Activated CD8-positive, alpha-beta T cell treated with anti-CD3 and anti-CD28 coated beads, Interleukin-2, amount 10 ng/mL, durations not matched to agents 7 days and 5 days (primary cell): ENCODE measurements at places on chromosomes 1 and 21. TPM values are rescaled to one million over a fixed set of nuclear protein-coding genes. Genes with fewer than 3 reads are reported as not detected.

DNA sequence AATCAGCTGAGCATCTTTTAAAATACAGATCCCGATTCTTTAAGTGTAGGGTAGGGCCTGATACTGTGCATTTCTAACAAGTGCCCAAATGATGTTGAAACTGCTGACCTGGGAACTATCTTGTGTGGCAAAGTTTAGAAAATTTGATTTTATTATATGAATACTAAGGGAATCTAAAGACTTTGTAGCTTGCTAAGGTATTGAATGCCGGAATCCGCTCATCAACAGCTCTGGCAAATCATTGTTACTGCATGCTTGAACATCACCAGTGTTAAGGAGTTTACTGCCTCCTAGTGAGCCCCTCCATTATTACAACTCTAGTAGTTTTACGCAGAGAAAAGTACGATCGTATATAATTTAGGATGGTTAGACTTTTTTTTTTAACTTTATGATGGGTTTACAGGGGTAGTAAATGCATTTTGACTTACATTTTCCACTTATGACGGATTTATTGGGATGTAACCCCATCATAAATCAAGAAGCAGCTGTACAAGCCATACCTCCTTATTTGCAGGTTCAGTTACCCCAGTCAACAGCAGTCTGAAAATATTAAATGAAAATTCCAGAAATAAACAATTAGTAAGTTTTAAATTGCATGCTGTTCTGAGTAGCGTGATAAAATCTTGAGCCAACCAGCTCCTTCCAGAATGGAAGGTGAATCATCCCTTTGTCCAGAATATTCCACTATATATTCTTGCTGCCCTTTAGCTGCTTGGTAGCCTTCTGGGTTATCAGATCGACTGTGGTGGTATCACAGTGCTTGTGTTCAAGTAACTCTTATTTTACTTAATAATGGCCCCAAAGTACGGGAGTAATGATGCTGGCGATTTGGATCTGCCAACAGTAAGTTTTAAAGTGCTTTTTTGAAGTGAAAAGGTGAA is 892 bp downstream of the TYW3 start:
- no peaks in the 10 kb centered on the region for H3K27me3 ChIP-seq
- peak overlapping the region; percentile 99 for H3K27ac ChIP-seq
- H3K4me1 ChIP-seq: peaks cover 25% of the 10 kb centered on the region
- H3K4me3 ChIP-seq: peak overlapping the region; percentile 91
- peaks cover 19% of the 10 kb centered on the region for H3K36me3 ChIP-seq

- H3K4me3 ChIP-seq: no peak overlapping the region
- DNase-seq: no peak
- H3K36me3 ChIP-seq: no peaks in the 10 kb centered on the region
- H3K27ac ChIP-seq: no peak overlapping the region
- H3K4me1 ChIP-seq: no peaks in the 10 kb centered on the region
- H3K27me3 ChIP-seq: no peaks in the 10 kb centered on the region
These were observed 599.4 kb downstream of the LTN1 start for GRCh38 chr21:28393279-28393678.

The RPS27 gene
- total RNA-seq: 1,866 TPM

GRCh38 chr1:18324246-18324645 is 156.5 kb upstream of the KLHDC7A start:
- no peak overlapping the region for H3K4me3 ChIP-seq
- H3K36me3 ChIP-seq: no peaks in the 10 kb centered on the region
- no peaks in the 10 kb centered on the region for H3K4me1 ChIP-seq
- no peaks in the 10 kb centered on the region for H3K27me3 ChIP-seq

The OR14A16 gene
- total RNA-seq: not detected

The ADORA1 gene
- not detected for total RNA-seq

The ATP1A1 gene
- total RNA-seq: 203 TPM

GRCh38 chr1:25769625-25770383 is 30.2 kb upstream of the SELENON start:
- peaks cover 33% of the 10 kb centered on the region for H3K4me1 ChIP-seq
- H3K4me3 ChIP-seq: no peak overlapping the region
- H3K36me3 ChIP-seq: peaks cover 25% of the 10 kb centered on the region
- no peak overlapping the region for H3K27ac ChIP-seq
- H3K27me3 ChIP-seq: peaks cover 6% of the 10 kb centered on the region

The IL20 gene
- not detected for total RNA-seq

GRCh38 chr1:229156872-229157271 is 114.0 kb upstream of the RAB4A start:
- peaks cover 20% of the 10 kb centered on the region for H3K4me1 ChIP-seq
- H3K27ac ChIP-seq: no peak overlapping the region
- peaks cover 2% of the 10 kb centered on the region for H3K36me3 ChIP-seq
- no peak for DNase-seq

DNA sequence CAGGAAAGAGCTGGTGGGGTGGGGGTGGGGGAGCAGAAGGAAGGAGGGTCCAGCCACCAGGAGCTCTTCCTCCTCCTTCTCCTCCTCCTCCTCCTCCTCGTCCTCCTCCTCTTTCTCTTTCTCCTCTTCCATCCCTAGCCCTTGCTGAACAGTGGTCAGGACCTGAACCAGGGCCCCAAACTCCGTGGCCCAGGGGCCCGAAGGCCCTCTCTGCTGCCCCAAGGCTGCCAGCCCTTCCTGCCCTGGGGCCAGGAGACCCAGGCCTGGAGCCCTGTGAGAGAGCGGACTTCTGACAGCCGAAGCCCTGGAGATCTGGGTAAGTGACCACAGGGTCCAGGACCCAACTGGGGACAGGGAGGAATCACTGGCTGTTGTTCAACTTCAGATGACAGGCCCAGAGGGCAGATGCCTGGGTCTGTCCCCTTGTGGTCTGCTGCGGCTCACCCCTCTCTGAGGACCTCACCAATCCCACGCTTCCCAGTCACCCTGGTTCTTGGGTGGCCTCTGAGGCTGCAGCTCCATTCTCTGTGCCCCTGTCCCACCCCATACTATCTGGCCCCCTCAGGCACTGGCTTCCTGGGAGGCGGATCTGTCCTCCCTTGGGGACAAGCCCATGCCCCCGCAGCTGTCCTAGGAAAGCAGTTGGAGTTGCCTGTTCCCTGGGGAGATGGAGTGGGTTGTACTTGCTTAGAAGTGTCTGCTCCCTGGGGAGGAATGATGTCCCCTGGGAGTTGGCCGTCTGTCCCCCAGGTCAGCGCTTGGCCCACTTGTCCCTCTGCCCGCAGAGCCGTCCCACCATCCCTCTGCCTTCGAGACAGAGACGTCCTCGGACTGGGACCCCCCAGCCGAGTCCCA is 51.8 kb downstream of the VWA5B1 start:
- no peaks in the 10 kb centered on the region for H3K36me3 ChIP-seq
- no peaks in the 10 kb centered on the region for H3K4me1 ChIP-seq
- no peak overlapping the region for H3K4me3 ChIP-seq
- H3K27me3 ChIP-seq: peaks cover 29% of the 10 kb centered on the region
- H3K27ac ChIP-seq: no peak overlapping the region

DNA sequence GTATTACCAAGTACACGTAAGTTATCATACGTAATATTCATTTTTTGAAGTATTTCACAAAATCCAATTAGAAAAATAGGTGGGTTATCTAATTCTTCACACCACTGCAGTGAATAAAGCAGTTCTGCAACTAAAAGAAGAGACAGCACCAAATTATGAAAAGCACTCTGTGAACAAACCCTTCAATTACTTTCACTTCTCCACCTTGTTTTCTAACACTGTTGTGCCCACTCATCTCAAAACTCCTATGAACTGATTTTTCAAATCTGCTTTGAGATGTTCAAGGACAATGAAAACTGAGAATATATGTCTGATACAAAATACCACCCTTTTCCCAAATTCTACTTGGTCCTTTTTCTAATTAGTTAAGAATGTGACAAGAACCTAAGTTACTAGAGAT is 39.4 kb downstream of the LTN1 start:
- H3K27me3 ChIP-seq: no peaks in the 10 kb centered on the region
- H3K36me3 ChIP-seq: peaks cover 54% of the 10 kb centered on the region
- H3K4me3 ChIP-seq: no peak overlapping the region
- H3K4me1 ChIP-seq: peaks cover 5% of the 10 kb centered on the region

GRCh38 chr1:212595229-212595628 is 13.3 kb upstream of the ATF3 start:
- H3K4me1 ChIP-seq: peaks cover 26% of the 10 kb centered on the region
- peaks cover 5% of the 10 kb centered on the region for H3K36me3 ChIP-seq
- no peak overlapping the region for H3K4me3 ChIP-seq
- H3K27me3 ChIP-seq: peaks cover 25% of the 10 kb centered on the region

- no peaks in the 10 kb centered on the region for H3K27me3 ChIP-seq
- H3K27ac ChIP-seq: no peak overlapping the region
- peaks cover 74% of the 10 kb centered on the region for H3K4me1 ChIP-seq
- no peak overlapping the region for H3K4me3 ChIP-seq
- no peak for DNase-seq
These were observed 64.6 kb downstream of the RHOU start for GRCh38 chr1:228799924-228800323.

- no peaks in the 10 kb centered on the region for H3K27me3 ChIP-seq
- peak; percentile 58 for DNase-seq
- peaks cover 28% of the 10 kb centered on the region for H3K36me3 ChIP-seq
- peaks cover 7% of the 10 kb centered on the region for H3K4me1 ChIP-seq
These were observed 93.7 kb downstream of the TTC3 start for GRCh38 chr21:37166733-37167132.

DNA sequence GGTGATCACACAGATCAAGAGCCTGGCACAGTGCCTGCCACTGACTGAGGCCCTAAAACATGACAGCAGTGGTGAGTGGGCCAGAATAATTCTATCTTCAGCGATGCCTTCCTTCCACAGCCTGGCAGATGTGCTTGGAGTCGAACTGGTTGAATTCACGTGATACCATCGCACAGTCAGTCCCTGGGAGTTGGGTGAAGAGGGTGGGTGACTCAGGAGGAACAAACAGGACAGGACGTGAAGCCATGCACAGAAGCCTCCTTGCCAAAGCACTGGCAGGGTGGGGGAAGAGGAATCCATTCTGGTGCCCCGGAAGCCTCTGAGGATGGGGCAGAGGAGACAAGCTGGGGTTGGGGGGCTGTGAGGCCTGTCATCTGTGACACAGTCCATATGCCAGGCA is 80.3 kb upstream of the WNT4 start:
- H3K4me1 ChIP-seq: no peaks in the 10 kb centered on the region
- no peaks in the 10 kb centered on the region for H3K36me3 ChIP-seq
- no peak overlapping the region for H3K27ac ChIP-seq
